Activated naive CD8-positive, alpha-beta T cell treated with anti-CD3 and anti-CD28 coated beads, Interleukin-2, amount 10 ng/mL, durations not matched to agents 7 days and 5 days (primary cell): ENCODE measurements at places on chromosomes 12 and 14. TPM values are rescaled to one million over a fixed set of nuclear protein-coding genes. Genes with fewer than 3 reads are reported as not detected.
A peak's percentile ranks its signal among the peaks of the same experiment; 100 is the strongest.

GRCh38 chr14:104296388-104297312 is 158.3 kb downstream of the KIF26A start:
- H3K4me1 ChIP-seq: no peaks in the 10 kb centered on the region
- H3K27me3 ChIP-seq: no peaks in the 10 kb centered on the region
- H3K27ac ChIP-seq: no peak overlapping the region
- DNase-seq: peak; percentile 10
- peaks cover 3% of the 10 kb centered on the region for H3K36me3 ChIP-seq
- no peak overlapping the region for H3K4me3 ChIP-seq

- H3K4me3 ChIP-seq: no peak overlapping the region
- H3K27ac ChIP-seq: no peak overlapping the region
- H3K4me1 ChIP-seq: peaks cover 38% of the 10 kb centered on the region
- peaks cover 12% of the 10 kb centered on the region for H3K27me3 ChIP-seq
- H3K36me3 ChIP-seq: no peaks in the 10 kb centered on the region
Measured at GRCh38 chr12:53094394-53094787, 3.1 kb upstream of the IGFBP6 start.

Gene CEP128
- 32.9 TPM for total RNA-seq

- H3K36me3 ChIP-seq: no peaks in the 10 kb centered on the region
- no peaks in the 10 kb centered on the region for H3K4me1 ChIP-seq
- H3K4me3 ChIP-seq: no peak overlapping the region
- DNase-seq: no peak
- peaks cover 4% of the 10 kb centered on the region for H3K27me3 ChIP-seq
Measured at GRCh38 chr12:2273288-2273687, 220.5 kb downstream of the CACNA1C start.

- no peaks in the 10 kb centered on the region for H3K36me3 ChIP-seq
- no peak for DNase-seq
- H3K4me3 ChIP-seq: no peak overlapping the region
- H3K27ac ChIP-seq: no peak overlapping the region
- H3K27me3 ChIP-seq: peaks cover 34% of the 10 kb centered on the region
Measured at GRCh38 chr12:108335349-108336119, 3.6 kb downstream of the CMKLR1 start.

GRCh38 chr14:60151715-60152114 is 13.5 kb downstream of the DHRS7 start:
- peak overlapping the region; percentile 78 for H3K27ac ChIP-seq
- peak; percentile 48 for DNase-seq
- H3K36me3 ChIP-seq: peaks cover 58% of the 10 kb centered on the region
- peaks cover 39% of the 10 kb centered on the region for H3K4me1 ChIP-seq
- H3K27me3 ChIP-seq: no peaks in the 10 kb centered on the region

GRCh38 chr12:114671443-114672411 is 12.2 kb downstream of the TBX3 start:
- no peak overlapping the region for H3K27ac ChIP-seq
- peaks cover 3% of the 10 kb centered on the region for H3K4me1 ChIP-seq
- peaks cover 72% of the 10 kb centered on the region for H3K27me3 ChIP-seq
- DNase-seq: no peak
- no peak overlapping the region for H3K4me3 ChIP-seq
- no peaks in the 10 kb centered on the region for H3K36me3 ChIP-seq

Gene DBX2
- total RNA-seq: not detected

- no peak overlapping the region for H3K4me3 ChIP-seq
- peaks cover 11% of the 10 kb centered on the region for H3K36me3 ChIP-seq
- peaks cover 26% of the 10 kb centered on the region for H3K4me1 ChIP-seq
- H3K27me3 ChIP-seq: peaks cover 8% of the 10 kb centered on the region
Measured at GRCh38 chr12:11906286-11906935, 164.3 kb upstream of the BCL2L14 start.

DNA sequence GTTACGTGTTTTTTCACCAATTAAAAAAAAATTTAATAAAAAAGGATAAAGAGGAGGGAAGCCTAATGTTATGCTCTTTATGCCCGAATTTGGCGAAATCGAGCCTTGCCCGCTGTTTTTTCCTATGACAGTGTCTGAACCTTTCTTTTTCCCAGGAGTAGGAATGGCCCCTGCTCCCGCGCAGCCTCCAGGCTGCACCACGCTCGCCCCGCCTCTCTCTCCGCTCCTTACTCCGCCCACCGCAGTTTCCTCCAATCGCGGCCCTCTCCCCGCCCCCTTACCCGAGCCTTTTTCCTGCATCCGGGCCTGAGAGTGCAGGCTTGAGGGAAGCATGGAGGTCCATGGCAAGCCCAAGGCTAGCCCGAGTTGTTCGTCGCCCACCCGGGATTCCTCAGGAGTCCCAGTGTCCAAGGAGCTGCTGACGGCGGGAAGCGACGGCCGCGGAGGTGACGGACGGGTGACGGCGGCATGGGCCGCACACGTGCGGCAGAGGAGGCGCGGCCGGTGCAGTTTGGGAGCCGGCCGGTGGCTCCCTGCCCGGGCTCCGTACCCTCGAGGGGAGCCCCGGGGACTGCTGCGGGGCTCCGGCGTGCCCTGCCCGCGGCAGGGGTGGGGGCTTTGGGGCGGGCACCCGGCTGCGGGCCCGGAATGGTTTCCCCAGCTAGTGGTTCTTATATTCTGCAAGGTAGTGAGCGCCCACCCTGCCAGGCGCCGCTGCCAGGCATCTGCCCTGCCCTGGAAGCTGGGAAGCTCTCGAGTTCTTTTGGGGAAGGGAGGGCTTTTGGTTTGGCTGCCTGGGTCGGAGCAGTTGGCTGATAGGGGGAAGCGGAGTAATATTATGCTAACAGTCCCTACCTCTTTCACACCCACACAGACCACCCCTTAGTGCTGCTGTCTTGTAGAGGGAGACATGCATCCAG is at the start of gene NOPCHAP1:
Gene NOPCHAP1 (plus strand): TSS at position 295 of the 920 bp plus-strand sequence. CDS start 37 bp downstream, at position 332.
- H3K27me3 ChIP-seq: peaks cover 15% of the 10 kb centered on the region
- H3K4me1 ChIP-seq: peaks cover 24% of the 10 kb centered on the region
- peak within 1 kb of the TSS; percentile 90 for H3K4me3 ChIP-seq
- peak; percentile 85 for DNase-seq
- peak within 1 kb of the TSS; percentile 32 for H3K27ac ChIP-seq
